ENCODE measurements at places on chromosomes 4 and X. TPM values are rescaled to one million over a fixed set of nuclear protein-coding genes. Genes with fewer than 3 reads are reported as not detected.

- peaks cover 2% of the 10 kb centered on the region for H3K27me3 ChIP-seq
- H3K27ac ChIP-seq: no peak overlapping the region
- DNase-seq: no peak
- no peaks in the 10 kb centered on the region for H3K36me3 ChIP-seq
- H3K4me3 ChIP-seq: no peak overlapping the region
Measured at GRCh38 chrX:76420237-76420636, 7.3 kb upstream of the MAGEE1 start.

GRCh38 chrX:119389871-119390501, 9.2 kb upstream of the SLC25A43 start:
- H3K27ac ChIP-seq: no peak overlapping the region
- DNase-seq: no peak
- peaks cover 5% of the 10 kb centered on the region for H3K36me3 ChIP-seq
- no peaks in the 10 kb centered on the region for H3K4me1 ChIP-seq
- no peak overlapping the region for H3K4me3 ChIP-seq

DNA sequence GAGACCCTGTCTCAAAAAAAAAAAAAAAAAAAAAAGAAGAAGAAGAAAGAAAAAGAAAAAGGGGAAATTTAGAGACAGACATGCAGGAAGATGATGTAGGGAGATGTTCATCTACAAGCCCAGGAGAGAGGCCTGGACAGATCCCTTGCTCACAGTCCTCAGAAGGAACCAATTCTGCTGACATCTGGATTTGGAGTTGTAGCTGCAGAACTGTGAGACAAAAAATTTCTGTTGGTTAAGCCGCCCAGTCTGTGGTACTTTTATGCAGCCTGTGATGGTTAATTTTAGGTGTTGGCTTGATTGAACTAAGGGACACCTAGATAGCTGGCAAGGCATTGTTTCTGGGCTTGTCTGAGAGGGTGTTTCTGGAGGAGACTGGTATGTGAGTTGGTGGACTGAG, 10.1 kb upstream of the STIM2 start:
- H3K27ac ChIP-seq: no peak overlapping the region
- DNase-seq: no peak
- no peaks in the 10 kb centered on the region for H3K27me3 ChIP-seq
- peaks cover 10% of the 10 kb centered on the region for H3K4me1 ChIP-seq
- no peaks in the 10 kb centered on the region for H3K36me3 ChIP-seq

SLC16A2 gene
- total RNA-seq: 28.7 TPM

All from glutamatergic neuron (in vitro differentiated cells).